LNCaP clone FGC (cell line): ENCODE measurements at places on chromosomes 6 and 20.

GRCh38 chr20:62219992-62220665 lies at the start of gene HRH3:
HRH3 (minus strand) TSS chr20:62220278; CDS start chr20:62219970, 308 bp downstream.
- DNase-seq = no peak

- peak; percentile 83 for DNase-seq
These were observed 367.0 kb upstream of the MARCKS start for GRCh38 chr6:113489952-113490746.

- DNase-seq = no peak
These were observed 117.3 kb downstream of the B3GAT2 start for GRCh38 chr6:70839286-70840266.

DNA sequence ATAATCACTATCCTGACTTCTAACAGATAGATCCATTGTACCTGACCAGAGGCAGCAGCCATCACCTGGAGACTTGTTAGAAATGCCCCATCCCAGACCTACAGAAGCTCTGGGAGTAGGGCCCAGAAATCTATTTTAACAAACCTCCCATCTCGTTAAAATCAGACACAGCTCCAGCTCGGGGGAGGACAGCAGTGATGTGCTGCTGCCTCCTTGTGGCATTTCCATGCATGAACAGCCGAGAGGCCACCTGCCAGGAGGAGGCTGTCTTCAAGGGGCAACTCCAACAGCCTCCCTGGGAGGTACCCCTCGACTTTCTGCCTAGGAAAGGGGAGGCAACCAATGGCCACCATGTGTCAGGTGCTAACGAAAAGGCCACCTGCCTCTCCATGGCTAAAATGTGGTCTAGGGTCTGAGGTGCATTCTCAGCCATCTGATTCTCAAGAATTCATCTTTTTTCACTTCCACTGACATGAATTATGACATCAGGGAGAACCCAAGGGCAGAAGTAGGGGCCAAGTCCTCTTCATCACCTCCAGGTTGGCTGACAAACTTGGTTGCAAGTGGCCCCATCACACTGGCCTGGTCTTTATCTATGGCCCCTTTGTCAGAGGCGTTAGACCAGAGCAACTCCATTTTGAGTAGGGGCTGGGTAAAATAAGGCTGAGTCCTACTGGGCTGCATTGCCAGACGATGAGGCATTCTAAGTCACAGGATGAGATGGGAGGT lies 12.2 kb upstream of the KCNK15 start:
- DNase-seq = peak; percentile 46

- no peak for DNase-seq
These were observed 84.2 kb downstream of the EPB41L2 start for GRCh38 chr6:130978660-130979396.

- no peak for DNase-seq
These were observed 307.6 kb downstream of the ALDH8A1 start for GRCh38 chr6:134642279-134642678.

GRCh38 chr20:38350879-38351775 lies 4.8 kb downstream of the LBP start:
- DNase-seq = no peak

DNA sequence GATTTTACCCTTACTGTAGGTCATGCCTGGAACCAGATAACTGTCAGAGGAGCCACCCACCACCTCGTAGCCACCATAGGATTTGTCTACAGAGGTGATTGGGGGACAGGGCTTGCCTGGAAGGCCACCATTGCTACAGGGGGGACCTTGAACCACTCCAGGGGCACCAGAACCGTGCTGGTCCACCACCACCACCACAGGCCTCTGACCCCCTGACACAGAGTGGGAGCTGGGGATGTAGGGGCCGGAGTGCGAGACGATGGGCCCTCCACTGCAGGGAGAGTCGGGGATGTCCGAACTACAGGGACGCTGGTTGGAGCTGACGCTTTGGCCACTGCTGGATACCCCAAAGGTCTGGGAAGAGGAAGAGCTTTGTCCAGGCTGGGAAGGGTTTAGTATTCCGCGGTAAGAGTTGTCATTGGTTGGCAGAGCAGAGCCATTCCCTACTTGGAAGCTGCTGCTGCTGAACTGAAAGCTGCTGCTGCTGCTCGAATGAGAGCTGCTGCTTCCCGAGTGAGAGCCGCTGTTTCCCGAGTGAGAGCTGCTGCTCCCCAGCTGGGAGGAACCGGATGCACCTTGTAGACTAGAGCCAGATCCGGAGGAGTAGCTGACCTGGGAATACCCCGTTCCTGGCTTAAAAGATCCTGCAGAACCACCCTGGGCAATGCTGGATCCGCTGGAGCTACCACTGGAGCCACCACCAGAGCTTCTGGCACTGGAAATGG lies 2.2 kb downstream of the PSORS1C1 start:
- no peak for DNase-seq
